ENCODE measurements at places on chromosomes 11 and 22.

DNA sequence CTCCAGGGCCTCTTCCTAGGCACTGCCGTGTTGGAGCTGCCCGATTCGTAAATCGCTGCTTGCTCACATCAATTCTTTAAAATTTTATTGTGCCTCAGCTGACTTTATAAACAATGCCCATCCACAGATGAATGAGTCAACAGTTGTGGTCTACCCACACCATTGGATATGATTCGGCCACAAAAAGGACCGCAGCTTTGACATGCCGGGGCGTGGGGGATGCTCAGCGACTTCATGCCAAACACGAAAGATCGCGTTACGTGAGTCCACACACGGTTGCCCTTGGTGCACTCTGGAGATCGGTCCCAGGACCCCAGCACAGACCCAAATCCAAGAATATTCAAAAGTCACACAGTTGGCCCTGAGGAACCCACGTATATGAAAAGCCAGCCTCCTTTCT lies 195.7 kb downstream of the CTTN start:
- DNase-seq = no peak

DNA sequence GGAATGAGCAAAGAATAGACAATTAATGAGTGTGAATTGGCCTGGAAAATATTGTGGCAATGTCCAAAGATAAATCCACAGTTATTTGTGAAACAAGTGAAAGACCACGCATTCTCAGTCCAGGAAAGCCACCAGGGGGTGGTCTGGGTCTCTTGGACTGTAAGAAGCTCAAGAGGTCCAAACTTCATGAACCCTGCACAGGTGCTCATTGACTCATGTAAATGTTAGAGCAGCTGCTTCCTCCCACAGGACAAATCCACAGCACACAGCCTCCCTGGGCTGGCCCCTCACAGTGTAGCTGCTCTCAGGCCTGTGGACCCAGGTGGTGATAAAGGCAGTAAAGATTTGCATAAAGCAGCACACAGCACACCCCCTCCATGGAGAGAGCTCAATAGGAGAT lies 114.0 kb downstream of the ZNF280B start:
- DNase-seq = no peak

- no peak for DNase-seq
Measured at GRCh38 chr11:77568916-77569675, 20.7 kb upstream of the AQP11 start.

DNA sequence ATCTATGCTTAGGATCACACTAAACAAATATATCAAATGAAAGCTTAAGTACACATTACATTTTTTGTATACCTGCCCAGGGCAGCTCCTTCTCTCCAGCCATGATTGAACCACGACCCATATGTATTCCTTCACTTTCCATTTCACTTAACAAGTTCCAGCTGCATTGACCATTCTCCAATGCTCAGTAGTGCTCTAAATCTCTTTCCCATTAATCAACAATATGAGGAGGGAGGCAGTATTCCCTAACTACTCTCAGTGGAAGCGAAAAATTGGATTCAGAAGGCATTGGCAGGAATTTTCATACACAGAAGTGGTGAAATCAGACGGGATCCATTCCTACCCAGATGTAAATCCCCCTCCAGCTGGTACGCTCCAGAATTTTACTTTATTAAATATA lies 372.0 kb upstream of the LUZP2 start:
- no peak for DNase-seq

GRCh38 chr11:68312117-68312779 lies at the start of gene LRP5:
Gene LRP5 (plus strand): TSS chr11:68312591. CDS start chr11:68312715, 124 bp downstream.
- DNase-seq = no peak

DNA sequence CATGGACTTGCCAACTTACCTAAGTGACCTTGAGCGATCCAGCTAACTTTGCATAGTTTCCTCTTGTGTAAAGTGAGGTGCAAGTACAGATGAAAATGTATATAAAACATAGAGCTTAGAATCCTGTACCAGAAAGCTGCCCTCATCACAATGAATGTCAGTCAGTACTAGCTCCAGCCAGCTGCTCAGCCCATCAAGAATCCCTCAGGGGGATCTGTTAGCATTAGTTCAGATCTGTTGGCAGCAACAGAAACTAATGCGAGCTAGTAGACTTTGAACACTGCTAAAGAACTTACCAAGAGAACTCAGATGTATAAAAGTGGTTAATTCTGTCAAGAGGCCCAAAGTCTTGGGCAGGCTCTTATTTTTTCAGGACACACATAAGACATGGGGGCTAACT lies 6.3 kb upstream of the C11orf91 start:
- no peak for DNase-seq

GRCh38 chr11:92892802-92893684 lies 76.4 kb upstream of the MTNR1B start:
- DNase-seq = no peak

DNA sequence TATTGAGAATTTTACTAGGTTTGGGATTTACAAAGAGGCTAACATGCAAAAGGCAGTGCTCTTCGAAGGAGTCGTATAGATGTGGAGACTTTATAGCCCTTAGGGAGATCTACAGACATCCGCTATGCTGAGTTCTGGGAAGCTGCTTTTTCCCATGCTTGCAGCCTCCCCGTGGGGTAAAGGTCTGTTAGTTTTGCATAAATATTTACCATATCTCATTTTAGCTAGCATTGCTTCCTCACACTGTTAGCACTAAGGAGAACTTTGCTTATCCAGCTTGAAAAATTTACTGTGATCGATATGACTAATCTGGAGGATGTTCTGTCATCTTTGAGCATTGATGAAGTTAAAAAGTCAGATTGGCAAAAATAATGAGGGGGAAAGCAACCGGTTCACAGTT lies 18.6 kb downstream of the ARHGEF12 start:
- DNase-seq = no peak

DNA sequence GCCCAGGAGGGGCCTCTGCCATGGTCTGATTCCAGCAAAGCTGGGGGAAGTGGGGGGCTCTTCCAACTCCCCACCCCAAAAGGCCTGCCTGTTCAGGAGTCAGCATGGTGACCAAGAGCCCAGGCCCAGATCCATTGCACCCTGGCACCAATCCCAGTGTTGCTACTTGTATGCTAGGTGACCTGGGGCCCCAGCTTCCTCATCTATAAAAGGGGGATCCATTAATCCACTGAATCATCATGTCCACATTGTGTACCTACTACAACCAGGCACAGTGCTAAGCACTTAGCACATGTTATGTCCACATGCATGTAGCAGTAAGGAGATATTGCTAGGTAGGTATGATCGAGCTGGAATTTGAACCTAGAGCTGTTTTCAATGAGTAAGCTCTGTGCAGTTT lies 2.0 kb downstream of the SYT12 start:
- no peak for DNase-seq

- no peak for DNase-seq
Measured at GRCh38 chr11:106222626-106223025, 145.2 kb downstream of the AASDHPPT start.

- no peak for DNase-seq
Measured at GRCh38 chr22:21567456-21568346, at the start of gene UBE2L3. Gene UBE2L3 (plus strand): TSS chr22:21567714. CDS start chr22:21567745, 31 bp downstream.

GRCh38 chr22:40196628-40197360 lies 19.1 kb downstream of the TNRC6B start:
- DNase-seq = no peak

- no peak for DNase-seq
Measured at GRCh38 chr22:28750471-28750881, 8.6 kb downstream of the HSCB start.

DNA sequence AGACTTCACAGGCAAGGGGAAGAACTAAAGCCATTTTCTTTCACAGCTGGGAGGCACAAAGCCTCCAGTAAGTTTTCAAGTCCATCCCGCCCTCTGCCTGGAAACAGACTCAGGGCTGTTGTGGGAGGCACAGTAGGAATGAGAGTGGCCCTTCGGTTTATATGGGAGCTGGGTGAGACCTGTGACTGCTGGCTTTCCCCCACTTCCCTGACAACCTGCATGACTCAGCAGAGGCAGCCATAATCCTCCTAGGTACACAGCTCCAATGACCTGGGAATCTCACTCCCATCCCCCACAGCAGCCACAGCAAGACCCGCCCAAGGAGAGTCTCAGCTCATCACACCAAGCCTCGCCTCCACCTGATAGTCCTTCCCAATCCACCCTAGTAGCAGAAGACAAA lies 12.1 kb upstream of the TMEM45B start:
- DNase-seq = no peak

DNA sequence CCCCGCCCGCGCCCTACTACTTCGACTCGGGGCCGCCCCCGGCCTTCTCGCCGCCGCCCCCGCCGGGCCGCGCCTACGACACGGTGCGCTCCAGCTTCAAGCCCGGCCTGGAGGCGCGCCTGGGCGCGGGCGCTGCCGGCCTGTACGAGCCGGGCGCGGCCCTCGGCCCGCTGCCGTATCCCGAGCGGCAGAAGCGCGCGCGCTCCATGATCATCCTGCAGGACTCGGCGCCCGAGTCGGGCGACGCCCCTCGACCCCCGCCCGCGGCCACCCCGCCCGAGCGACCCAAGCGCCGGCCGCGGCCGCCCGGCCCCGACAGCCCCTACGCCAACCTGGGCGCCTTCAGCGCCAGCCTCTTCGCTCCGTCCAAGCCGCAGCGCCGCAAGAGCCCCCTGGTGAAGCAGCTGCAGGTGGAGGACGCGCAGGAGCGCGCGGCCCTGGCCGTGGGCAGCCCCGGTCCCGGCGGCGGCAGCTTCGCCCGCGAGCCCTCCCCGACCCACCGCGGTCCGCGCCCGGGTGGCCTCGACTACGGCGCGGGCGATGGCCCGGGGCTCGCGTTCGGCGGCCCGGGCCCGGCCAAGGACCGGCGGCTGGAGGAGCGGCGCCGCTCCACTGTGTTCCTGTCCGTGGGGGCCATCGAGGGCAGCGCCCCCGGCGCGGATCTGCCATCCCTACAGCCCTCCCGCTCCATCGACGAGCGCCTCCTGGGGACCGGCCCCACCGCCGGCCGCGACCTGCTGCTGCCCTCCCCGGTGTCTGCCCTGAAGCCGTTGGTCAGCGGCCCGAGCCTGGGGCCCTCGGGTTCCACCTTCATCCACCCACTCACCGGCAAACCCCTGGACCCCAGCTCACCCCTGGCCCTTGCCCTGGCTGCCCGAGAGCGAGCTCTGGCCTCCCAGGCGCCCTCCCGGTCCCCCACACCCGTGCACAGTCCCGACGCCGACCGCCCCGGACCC lies 17.4 kb upstream of the ACR start:
- no peak for DNase-seq

DNA sequence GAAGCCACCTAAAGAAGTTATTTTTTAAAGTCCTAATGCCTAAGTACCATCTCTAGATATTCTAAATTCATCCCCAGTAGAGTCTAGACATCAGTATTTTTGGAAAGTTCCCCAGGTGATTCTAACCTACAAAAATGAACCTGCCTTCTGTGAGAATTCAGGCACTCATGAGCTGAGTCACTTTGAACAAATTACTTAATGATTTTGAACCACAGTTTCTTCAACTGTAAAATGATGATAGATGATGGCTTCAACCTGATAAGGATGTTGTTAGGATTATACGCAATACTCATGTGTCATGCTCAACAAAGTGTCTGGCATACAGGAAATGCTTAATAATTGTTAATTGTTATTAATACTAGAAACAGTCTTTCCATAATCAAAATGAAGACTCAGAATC lies 82.8 kb upstream of the OR5AK2 start:
- DNase-seq = no peak

DNA sequence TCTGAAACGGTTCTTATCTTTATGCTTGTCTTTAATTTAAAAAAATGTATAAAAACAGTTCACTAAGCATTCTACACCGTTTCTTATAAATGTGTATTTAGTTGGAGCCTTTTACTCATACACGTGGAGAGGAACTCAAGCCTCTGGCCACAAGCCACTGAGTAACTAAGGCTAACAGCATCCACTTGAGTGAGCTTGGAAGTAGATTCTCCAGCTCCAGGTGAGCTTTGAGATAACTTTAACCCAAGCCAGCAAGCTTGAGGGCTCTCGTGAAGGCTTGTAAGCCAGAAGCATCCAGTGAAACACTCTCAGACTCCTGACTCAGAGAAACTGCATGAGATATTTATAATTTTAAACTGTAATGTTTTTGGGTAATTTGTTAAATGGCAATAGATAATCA lies 82.6 kb downstream of the ARHGAP20 start:
- DNase-seq = no peak

- DNase-seq = no peak
Measured at GRCh38 chr11:45748801-45749200, 56.1 kb upstream of the SLC35C1 start.

DNA sequence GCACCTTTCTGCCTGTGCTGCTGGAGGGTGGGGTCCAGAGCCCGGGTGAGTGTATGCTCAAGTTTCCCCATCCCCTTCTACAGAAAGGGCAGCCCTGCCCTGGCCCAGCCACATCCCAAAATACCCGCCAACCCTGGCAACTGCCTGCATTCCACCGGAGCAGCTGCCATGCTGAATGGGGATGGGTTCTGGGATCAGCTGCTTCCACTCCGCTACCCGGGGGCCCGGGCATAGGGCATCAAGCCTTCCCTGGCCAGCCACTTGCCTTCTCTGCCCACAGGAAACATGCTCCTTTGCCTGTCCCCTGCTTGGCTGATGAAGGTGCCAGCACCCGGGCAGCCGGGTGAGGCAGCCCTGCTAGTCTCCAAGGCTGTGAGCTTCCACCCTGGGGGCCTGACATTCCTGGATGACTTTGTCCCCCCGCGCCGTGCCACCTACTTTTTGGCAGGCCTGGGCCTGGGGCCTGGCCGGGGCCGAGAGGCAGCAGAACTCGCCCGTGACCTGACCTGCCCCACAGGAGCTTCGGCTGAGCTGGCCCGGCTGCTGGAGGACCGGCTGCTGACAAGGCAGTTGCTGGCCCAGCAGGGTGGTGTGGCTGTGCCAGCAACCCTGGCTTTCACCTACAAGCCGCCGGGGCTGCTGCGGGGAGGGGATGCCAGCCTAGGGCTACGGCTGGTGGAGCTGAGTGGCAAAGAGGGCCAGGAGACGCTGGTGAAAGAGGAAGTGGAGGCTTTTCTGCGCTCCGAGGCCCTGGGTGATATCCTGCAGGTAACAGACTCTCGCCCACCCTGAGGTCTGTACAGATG lies 3.2 kb downstream of the CARNS1 start:
- DNase-seq = no peak

- DNase-seq = no peak
Measured at GRCh38 chr11:67646535-67647336, 3.8 kb downstream of the ACY3 start.

DNA sequence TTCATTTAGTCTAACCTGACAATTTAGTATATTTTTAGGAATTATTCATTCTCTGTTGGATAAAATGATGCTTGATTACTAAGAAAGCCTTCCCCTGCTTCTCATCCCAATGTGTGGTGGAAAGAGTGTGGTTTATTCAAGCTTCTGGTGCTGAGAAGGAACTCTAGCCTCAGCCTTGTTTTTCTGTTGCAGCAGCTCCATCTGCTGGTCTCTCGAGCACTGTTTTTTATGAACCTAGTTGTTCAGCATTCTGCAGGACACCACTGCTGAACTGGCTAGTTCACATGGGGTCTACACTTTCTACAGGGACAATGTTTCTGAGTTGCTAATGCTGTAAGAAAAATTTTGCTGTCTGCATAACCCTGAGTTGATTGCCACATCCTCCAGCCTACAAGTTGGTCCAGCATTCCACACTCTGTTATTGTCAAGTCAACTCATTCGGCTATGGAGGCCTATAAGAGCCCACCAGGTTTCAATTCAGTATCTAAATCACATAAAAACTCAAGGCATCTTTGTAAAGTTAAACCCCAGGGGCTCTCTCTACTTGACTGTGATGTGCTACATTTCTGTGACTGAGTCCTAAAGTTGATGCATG lies 14.3 kb downstream of the OR2AG2 start:
- DNase-seq = no peak

GRCh38 chr11:13259374-13259773 lies 18.2 kb upstream of the BMAL1 start:
- no peak for DNase-seq
